IPS-NIHi11 (cell line): ENCODE measurements at places on chromosomes 7 and 10.

DNA sequence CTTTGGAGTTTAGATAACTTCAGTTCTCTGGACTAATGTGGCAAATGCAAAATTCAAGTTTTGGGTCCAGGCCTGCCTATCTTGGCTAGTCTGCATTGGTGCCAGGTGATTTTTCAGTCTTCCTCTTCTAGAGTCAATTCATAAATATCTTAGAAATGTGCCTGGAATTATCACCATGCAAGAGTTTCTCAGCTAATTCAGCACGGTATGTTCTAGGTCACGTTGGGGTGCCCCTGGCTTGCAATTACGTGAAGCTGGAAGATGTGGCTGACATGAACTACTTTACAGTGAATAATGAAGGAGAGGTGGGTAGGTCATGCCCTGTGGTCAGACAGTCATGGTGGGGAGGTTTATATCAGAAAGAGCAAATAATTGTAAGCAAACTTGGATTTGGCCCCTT is 25.0 kb downstream of the ZDHHC6 start:
- no peak for DNase-seq

- DNase-seq = no peak
These were observed 217.1 kb downstream of the NRG3 start for GRCh38 chr10:82092111-82092510.

DNA sequence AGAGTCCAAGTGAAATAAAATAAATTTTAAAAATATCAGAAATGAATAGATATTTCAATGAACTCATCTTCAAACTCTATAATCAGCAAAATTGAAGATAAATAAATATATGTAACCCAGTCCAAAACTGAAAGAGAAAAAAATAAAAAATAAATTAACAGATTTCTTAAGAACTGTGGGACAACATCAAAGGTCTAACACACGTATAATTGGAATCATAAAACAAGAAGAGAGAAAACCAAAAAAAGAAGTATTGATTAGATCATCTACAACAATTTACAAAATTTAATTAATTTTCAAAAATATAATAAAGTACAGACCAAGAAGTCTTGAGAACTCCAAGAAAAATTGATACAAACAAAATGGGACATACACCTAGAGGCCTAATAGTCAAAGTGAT is 625.8 kb upstream of the SORCS1 start:
- no peak for DNase-seq

DNA sequence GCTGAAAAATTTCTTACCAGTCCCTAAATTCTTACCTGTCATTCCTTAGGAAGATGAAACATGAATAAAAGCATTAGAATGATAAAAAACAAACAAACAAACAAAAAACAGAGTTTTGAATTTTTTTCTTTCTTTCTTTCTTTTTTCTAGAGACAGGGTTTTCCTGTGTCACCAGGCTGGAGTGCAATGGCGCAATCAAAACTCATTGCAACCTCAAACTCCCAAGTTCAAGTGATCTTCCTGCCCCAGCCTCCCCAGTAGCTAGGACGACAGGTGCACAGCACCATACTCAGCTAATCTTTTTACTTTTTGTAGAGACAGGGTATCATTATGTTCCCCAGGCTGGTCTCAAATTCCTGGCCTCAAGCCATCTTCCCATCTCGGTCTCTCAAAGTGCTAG is 26.5 kb downstream of the NT5C2 start:
- no peak for DNase-seq

GRCh38 chr7:80726666-80727065 is 88.2 kb downstream of the CD36 start:
- no peak for DNase-seq

DNA sequence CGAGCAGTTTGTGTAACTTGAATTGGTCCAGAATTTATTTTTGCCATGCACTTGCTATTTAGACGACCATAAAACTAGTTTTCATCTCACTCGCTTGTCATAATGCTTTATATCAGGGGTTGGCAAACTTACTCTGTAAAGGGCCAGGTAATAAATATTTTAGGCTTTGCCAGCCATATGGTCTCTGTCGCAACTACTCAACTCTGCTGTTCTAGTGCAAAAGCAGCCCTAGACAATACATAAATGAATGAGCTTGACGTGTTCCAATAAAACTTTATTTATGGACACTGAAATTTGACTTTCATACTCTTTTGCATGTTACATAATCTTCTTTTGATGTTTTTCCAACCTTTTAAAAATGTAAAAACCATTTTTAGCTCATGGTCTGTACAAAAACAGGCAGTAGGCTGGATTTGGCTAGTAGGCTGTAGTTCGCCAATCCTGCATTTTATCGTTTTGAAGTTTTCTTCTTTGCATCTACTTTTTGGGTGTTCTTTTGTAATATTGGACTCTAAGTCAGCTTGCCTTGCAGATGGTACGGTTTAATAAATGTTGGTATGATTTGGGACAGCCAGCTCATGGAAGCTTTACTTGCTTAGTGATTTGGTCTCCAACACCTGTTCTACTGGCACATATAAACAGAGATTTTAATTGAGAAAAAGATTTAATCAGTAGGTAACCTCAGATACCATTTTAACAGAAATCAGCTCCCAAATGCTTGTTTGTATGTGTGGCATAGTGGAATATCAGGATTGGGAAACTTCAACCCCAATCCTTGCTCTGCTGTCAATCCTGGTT is 25.6 kb downstream of the SND1 start:
- no peak for DNase-seq

GRCh38 chr10:34651416-34652195 is 163.5 kb downstream of the PARD3 start:
- DNase-seq = no peak

DNA sequence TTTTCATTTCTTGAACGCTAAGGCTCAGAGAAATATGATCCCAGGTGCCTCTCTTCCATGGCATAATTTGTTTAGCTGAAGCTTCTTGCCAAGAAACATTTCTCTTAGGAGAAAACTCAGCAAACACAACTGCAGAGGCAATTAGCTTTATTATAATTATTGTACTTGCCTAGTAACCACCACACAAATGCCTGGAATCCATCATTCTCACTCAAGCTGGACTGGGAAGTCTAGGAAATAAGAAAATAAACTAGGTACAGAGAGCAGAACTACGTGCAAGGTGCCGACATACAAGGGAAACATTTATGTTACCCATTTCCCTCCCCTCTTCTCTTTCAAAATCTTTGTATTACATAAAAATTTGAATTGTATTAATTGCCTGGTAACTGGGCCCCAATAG is 15.1 kb downstream of the SLC35B4 start:
- no peak for DNase-seq

GRCh38 chr7:21566094-21566493 is 23.3 kb downstream of the DNAH11 start:
- no peak for DNase-seq

- no peak for DNase-seq
These were observed 33.5 kb upstream of the AUTS2 start for GRCh38 chr7:69564454-69565417.

GRCh38 chr7:50779427-50779826 is 3.3 kb downstream of the GRB10 start:
- DNase-seq = no peak

- DNase-seq = no peak
These were observed 82.9 kb downstream of the CFTR start for GRCh38 chr7:117562759-117563158.

DNA sequence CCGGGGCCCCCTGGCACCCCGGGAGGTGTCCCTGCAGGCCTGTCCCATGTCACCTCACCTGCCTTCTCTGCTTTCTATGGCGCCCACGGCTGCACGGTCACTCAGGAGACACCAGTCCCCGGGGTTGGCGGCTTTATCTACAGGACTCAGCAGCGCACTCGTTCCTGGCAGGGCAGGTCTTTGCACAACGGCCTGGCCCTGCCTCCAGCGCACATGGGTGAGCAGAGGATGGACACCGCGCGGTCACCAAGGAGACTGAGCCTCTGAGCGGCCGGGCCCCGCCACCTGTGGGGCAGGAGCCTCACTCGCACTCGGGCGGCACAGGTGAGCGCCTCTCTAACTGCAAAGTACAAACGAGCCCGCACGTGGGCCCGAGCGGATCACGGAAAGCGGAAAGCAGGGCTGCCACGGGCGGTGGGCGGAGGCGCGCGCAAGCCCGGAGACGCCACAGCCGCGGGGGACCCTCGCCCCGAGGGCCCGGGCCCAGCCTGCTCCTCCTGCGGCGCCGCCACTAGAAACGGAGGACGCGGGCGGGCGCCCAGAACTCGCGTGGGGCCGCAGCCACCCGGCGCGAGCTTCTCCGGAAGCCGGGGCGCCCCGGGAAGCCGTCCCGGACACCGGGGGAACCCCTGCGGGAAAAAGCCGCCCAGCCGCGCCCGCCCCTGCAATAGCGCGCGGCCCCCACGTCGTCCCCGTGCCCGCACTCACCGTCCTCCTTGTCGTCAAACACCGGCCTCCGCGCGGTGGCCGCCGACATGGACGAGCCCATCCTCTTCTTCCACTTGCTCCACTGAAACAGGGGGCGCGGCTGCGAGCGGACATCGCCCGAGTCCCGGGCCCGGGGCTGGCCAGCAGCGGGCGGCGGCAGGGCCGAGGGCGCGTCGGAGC is 642 bp downstream of the STK32C start:
- DNase-seq = peak; percentile 70

GRCh38 chr7:82044497-82045080 is 274.7 kb upstream of the HGF start:
- DNase-seq = peak; percentile 16

GRCh38 chr7:139924461-139924860 is 95.4 kb downstream of the TBXAS1 start:
- no peak for DNase-seq

- no peak for DNase-seq
These were observed 265.6 kb upstream of the TCERG1L start for GRCh38 chr10:131577178-131577555.

DNA sequence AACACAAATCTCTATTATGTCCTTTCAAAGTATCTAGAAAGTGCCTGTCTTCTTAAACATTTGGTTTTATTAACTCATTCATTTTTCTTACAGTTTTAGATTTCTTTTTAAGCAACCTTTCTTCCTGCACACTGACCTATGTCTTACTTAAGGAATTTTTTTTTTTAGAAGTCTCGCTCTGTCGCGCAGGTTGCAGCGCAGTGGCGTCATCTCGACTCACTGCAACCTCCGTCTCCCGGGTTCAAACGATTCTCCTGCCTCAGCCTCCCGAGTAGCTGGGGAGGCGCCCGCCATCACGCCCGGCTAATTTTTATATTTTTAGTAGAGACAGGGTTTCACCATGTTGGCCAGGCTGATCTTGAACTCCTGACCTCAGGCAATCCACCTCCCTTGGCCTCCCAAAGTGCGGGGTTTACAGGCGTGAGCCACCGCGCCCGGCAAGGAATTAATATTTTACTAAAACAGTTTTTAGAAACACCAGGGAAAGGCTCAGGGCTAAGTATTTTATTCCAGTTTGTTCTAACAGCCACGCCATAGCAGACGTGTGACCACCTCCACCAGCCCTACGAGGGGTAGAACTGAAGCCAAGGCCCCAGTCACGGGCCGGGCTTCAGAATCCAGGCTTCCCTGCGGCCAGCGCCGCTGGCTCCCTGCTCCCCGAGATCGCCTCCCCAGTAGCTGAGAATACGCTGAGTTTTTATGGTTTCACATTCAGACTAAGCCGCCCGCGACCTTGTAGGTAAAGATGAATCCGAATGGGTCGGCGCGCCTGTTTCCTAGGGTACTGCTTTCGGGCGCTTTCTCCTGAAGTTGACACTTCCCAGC is 941 bp upstream of the LUC7L2 start:
- DNase-seq = peak; percentile 32
